Temporal lobe (tissue), 4 donors: ENCODE measurements at places on chromosomes 7 and 10. TPM values are rescaled to one million over a fixed set of nuclear protein-coding genes. Genes with fewer than 3 reads are reported as not detected.

The ZMYND11 gene
- total RNA-seq, result 124 TPM

The EN2 gene
- total RNA-seq, result not detected

The NUDT13 gene
- total RNA-seq, result 0.25 TPM

The GPR85 gene
- total RNA-seq, result 131 TPM

The ELOVL3 gene
- not detected for total RNA-seq

The TRDMT1 gene
- total RNA-seq, result 15.2 TPM

The GPR141 gene
- 0.98 TPM for total RNA-seq

The EPO gene
- total RNA-seq, result not detected

The CDC14C gene
- not detected for total RNA-seq

The ENKUR gene
- total RNA-seq, result 3.7 TPM

The SSC4D gene
- total RNA-seq, result 1.2 TPM

The PPP1R3C gene
- total RNA-seq, result 22.9 TPM

The C10orf53 gene
- not detected for total RNA-seq

The ASB10 gene
- total RNA-seq, result not detected

The IFIT1B gene
- 0.49 TPM for total RNA-seq

The CBLL1 gene
- total RNA-seq, result 29.0 TPM

The DKK1 gene
- 3.0 TPM for total RNA-seq

The MLXIPL gene
- not detected for total RNA-seq

The PRPS1L1 gene
- total RNA-seq, result not detected

The MKX gene
- total RNA-seq, result 0.49 TPM

The OR2A5 gene
- total RNA-seq, result not detected

The FOXP2 gene
- total RNA-seq, result 19.2 TPM

The LIPF gene
- total RNA-seq, result 3.4 TPM

The SFRP4 gene
- total RNA-seq, result 2.5 TPM

The CTAGE4 gene
- 0.25 TPM for total RNA-seq

The GOLGA7B gene
- 17.7 TPM for total RNA-seq

The ADRA2A gene
- 24.6 TPM for total RNA-seq

The DNAJC2 gene
- total RNA-seq, result 11.6 TPM

The C10orf105 gene
- 0.25 TPM for total RNA-seq

The LMOD2 gene
- total RNA-seq, result not detected

The IFIT2 gene
- total RNA-seq, result 2.7 TPM

The OR2A42 gene
- total RNA-seq, result not detected

The ATP5F1C gene
- total RNA-seq, result 292 TPM

The RAMP3 gene
- total RNA-seq, result 6.1 TPM

The OR9A2 gene
- 0.49 TPM for total RNA-seq

The HOXA5 gene
- not detected for total RNA-seq

The SEPTIN7 gene
- 210 TPM for total RNA-seq

The NDUFB2 gene
- 38.4 TPM for total RNA-seq

The OPALIN gene
- total RNA-seq, result not detected

The COL28A1 gene
- total RNA-seq, result 0.74 TPM

The CALU gene
- total RNA-seq, result 36.4 TPM

The LRGUK gene
- total RNA-seq, result 7.4 TPM

The IQCE gene
- total RNA-seq, result 18.7 TPM

The PRTFDC1 gene
- total RNA-seq, result 24.3 TPM

The SHH gene
- total RNA-seq, result 0.98 TPM

The FGL2 gene
- total RNA-seq, result 3.2 TPM

The MYPN gene
- not detected for total RNA-seq

The TWIST1 gene
- 0.74 TPM for total RNA-seq

The CISD1 gene
- 17.5 TPM for total RNA-seq

The ARHGEF35 gene
- total RNA-seq, result 0.49 TPM
